ENCODE measurements at places on chromosomes 4 and X.

DNA sequence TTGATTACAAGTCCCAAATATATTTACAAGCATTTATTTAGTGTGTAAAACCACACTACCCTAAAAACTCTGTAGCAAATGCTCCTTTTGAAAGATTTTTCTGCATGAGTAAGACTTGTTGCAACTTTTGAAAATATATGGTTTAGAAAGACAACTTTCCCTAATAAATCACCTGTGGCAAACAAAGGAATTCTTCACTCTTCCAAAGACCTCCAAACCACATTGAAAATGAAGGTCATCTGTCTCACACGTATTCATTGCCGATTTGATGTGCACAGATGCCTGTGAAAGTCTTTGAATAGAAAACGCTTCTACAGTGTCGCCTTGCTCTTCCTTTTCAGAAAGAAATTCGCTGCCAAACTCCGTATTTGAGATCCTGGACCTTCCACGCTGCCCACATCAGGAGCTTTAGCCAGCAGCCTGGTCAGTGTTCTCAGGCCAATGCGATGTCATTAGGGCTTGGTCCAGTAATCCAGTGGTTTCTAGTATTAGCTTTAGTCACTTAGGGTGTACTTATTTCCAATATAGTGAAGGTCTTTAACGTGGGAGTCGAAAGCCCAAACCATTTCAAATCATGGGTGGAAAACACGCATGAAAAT is 22.2 kb downstream of the SPINK2 start:
- no peak for DNase-seq

- no peak for DNase-seq
Observed at GRCh38 chr4:89538886-89539285, 231.3 kb upstream of the GPRIN3 start.

DNA sequence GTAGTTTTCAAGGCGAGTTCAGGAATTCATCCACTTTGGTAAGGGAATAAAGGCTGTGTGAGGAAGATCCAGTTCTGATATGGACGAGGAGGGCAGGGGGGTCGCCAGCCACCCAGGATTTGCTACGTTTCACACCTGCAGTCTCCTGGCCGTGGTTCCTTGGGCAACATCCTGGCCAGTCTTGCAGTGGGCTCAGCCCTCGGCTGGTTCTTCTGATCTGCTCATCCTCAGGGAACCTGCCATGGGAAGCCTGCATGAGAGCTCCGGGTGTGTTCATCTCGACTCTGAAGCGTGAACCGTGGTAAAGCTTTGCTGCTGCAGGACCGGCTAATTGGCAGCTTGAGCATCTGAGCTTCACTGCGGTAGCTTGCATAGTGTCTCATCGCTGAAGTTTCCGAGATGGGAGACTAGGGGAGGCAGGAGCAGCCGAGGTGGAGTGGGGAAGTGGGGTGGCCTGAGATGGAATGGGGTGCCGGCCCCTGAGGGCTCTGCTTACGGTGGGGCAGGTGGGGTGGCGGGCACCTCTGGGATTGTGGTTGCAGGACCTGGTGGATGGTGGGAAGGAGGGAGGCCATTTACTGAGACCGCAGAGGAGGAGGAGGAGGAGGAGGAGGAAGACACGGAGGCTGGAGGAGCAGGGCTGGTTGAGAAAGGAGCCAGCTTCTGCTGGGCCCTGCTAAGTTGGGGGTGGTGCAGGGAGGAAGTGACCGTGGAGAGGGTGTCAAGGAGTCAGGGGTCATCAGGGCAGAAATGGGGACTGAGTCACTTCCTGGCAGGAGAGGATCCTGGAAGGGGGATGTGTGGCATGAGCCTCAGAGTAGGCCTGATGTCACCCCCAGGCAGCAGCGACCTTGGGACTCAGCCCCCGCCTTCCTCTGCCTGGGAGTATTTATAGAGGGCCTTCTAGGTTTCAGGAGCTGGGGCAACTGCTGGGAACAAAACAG is 213.1 kb upstream of the PSAPL1 start:
- no peak for DNase-seq

GRCh38 chr4:79353075-79353474 is 27.2 kb upstream of the NAA11 start:
- no peak for DNase-seq

DNA sequence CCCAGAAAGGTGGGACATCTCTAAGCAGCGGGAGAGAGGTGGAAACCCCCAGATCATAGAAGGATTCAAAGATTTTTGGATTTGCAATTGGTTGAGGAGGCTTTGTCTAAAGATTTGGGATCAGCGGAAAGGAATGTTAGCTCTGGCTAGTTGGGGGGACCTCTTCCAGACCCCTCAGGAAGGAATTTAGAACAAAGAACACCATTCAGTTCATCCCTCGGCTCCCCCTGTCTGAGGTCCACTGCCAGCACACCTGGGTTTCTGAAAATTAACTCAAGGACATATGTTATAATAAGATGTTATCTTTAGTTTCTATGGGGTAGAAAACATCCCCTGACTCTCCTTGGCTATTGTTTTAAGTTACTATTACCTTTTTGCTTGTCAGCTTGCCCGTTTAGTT is 163.6 kb downstream of the CEP135 start:
- DNase-seq: no peak
